ENCODE measurements at places on chromosomes 6 and 20.
A peak's percentile ranks its signal among the peaks of the same experiment; 100 is the strongest.

GRCh38 chr6:170454512-170455285 is 98.4 kb downstream of the PSMB1 start:
- DNase-seq, result peak; percentile 39

GRCh38 chr6:157650261-157650640 is 172.8 kb upstream of the SNX9 start:
- DNase-seq, result no peak

- DNase-seq, result peak; percentile 62
Measured at GRCh38 chr6:12608016-12608860, 108.3 kb upstream of the PHACTR1 start.

GRCh38 chr6:24721461-24722215 is 2.7 kb upstream of the C6orf62 start:
- DNase-seq, result no peak

GRCh38 chr6:11207199-11207968 is 25.1 kb downstream of the NEDD9 start:
- peak; percentile 83 for DNase-seq

DNA sequence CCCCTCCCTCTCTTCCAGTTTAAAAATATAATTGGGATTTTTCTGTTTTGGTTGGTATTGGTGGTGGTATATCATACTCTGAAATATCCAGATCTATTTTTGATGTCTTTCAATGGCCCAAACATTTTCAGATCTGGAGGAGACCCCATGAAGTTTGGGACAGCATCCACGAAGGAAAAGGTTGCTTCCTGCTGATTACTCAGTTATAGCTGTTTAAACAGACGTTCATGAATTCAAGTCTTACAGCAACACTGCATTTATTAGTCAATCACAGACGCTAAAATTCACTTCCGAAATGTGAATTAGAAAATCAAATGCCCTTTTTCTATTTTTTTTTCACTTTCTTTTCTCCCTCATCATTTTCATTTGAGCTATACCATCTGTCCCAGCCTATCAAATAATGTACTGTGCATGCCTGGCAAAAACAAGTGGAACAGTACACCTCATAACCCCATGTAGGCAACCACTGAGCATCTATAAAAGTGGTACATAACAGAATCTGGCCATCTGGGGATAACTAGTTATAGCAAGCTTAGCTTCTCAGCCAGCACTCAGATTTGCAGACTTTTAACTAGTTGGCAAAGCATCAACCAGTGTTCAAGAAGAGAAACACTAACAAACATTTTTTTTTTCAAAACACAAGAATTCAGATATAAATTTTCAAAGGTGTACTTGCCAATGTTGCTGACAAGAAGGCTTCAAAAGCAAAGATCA is 124.5 kb downstream of the HIVEP2 start:
- DNase-seq, result no peak

GRCh38 chr20:46872328-46873211 is 22.1 kb upstream of the EYA2 start:
- peak; percentile 8 for DNase-seq

DNA sequence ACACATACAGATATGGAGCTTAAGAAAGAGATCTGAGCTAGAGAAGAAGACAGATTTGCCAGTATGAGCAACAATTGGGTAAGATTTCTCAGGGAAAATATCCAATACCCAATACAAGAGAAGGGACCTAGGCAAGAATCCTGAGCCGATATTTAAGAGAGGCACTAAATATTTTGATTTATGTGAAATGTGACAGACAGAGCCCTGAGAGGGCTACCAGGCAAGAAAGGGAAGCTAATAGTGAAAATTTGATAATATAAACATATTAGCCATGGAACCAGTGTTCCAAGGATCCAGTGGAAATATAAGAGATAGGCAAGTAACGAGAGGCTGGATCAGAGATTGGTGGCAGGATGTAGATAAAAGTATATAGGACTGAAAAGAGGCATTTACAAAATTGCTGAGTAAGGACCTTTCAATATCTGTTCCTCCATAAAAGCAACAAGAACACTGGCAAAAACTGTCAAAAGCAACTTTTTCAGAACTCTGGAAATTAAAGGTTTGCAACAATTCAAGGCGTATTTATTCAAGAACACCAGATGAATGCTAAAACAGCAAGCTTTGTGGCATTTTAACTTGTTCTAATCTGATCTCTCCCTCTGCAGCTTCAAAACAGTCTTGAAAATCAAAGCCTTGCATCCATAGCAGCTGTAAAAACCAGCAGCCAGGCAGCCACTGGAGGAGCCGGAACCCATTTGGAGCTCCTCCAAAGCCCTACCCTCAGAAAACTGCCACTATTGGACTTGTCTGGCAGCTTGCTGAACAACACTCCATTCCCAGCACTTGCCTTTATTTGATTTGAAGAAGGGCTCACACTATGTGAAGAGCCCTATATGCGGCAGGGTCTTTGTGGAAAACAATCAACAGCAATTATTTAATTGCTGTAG is 58.8 kb downstream of the REV3L start:
- no peak for DNase-seq
